ENCODE measurements at places on chromosomes 6 and 20.
A peak's percentile ranks its signal among the peaks of the same experiment; 100 is the strongest.

DNA sequence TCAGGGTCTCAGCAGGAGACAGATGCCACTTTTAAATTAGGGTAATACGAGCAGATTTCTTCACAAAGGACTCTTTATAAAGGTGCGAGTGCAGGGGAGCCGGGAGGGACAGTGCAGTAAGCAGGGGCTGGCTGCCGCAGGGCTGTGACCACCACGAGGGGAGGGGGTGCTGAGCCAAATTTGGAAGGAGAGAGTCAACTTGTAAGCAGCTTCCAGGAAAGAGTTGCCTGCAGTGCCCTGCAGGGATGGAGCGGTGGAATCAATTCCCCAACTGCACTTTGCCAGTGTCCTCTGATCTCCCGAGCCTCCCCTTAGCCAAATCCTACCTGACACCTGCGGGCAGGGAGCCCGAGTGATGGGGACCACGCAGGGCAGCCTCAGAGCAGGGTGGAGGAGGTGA, 13.9 kb upstream of the CCDC167 start:
- DNase-seq, result no peak

GRCh38 chr20:25023356-25023755, 30.8 kb upstream of the APMAP start:
- DNase-seq, result no peak

DNA sequence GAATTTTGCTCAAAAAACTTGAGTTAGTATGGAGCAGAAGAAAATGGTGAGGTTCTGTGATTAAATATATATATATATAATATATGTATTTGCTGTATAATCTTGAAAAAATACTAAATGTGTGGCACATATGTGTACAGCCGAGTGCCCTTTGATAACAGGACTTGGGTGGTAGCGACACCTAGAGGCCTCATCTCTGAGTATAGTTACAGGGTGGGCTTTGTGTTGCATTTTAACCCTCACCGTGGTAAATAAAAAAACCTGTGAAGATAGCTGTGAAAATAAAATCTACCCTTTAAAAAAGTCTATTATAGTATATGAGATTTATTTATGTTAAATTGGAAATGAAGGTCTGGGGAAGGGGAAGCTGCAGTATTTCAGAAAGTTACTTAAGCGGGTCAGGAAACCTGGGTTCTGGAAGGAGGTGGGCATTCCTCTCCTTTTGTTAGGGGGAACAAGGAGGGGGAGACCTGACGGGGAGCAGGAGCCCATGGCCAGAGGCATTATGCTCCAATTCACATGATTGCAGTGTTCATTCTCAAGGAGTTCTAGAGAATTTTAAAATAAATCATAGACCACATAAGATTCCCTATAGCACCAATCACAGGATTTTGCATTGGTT, 82.7 kb downstream of the SH3BGRL2 start:
- no peak for DNase-seq

DNA sequence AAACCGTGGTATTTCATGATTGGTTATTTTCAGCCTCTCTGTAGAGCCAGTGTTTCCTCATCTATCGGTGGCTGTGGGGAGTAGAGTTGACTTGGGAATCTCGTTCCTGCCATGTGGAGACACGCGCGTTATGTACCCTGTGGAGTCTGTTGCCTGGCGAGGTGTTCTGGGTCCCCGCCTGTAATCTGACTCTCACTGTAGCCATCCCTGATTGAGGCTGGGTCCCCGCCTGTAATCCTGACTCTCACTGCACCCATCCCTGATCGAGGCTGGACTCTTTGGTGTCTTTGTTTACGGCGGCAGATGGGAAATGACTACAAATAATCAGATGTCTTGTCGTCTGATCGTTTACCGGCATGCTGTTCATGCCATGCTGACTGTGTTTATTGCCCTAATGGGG, 153.9 kb downstream of the DTNBP1 start:
- no peak for DNase-seq

- DNase-seq, result no peak
Observed at GRCh38 chr20:11090751-11091150, 417.0 kb upstream of the JAG1 start.

- peak; percentile 33 for DNase-seq
Observed at GRCh38 chr6:13427801-13428582, 59.4 kb downstream of the GFOD1 start.

DNA sequence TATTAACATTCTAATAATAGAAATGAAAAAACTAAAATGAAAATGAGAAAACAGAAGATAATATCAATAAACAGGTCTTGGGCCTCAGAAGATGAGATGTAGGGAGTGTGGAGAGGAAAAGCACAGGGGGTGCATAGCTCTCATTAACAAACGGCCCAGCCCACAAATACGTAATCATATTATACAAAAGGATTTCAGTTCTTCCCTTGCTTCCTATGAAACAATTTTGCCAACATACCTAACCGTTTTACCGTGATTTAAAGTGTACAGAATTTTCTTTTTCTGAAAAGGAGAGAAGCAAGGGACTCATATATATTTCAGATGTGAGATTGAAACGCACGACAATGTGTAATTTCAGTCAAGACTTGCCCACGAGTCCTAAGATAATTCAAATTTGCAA, 136.0 kb downstream of the HFE start:
- DNase-seq, result no peak

DNA sequence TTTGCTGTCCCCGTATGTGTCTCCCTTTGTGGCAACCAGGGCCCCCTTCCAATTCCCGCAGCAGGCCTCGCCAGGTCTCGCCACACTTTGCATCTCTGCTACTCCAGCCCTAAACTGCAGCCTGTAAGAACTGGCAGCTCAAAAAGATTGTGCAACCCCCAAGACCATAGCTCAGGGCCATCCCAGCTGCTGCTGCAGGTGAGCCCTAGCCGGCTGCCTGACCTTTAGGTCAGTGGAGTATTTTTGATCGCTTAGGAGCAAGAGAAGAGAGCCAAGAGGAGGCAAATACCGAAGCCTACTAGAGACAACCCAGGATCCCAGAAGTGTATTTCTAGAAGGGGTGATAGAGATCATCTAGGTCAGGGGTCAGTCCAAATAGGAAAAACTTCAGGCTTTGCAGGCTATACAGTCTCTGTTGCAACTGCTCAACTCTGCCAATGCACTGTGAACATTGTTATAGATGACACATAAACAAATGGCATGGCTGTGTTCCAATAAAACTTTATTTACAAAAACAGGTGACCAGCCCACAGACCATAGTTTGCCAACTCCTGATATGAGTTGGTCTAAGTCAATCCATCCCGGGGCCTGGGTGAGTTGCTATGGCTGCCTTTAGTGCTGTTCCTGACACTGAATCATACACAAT, 138.4 kb downstream of the EYA2 start:
- no peak for DNase-seq

DNA sequence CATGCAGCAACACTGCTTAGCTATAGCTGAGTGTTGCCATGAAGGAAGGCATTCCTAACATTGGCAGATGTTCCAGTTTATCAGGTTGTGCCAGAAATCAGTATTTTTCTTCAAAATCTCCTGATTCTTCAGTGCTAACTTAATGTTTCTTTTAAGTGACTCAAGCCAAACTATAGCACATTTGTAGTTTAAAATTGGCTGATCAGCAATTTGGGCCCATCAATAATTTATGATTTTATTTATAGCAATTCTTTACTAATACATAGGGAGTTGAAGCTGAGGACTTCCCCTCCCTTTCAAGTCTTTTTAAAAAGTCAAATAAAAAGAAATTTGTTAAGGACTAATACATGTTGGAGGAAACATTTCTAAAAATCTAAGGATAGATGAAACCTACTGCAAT, 383.8 kb upstream of the KHDRBS2 start:
- DNase-seq, result no peak

DNA sequence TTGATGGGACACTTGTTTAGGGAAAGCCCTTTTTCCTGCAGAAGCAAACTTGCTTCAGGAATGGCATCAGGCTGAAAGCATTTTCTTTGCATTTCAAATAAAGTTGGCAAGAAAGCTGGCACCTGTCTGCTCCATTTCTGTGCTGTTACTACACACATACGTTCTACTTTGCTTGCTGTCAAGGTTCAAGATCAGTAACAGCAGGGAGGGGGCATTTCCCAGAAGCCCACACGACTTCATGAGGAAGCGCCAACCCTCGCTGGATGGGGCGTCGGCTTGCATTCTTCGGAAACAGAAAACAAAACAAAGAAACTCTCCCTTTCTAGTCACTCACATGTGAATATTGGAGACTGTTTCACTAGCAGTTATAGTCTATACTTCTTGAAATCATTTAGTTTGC, 46.4 kb downstream of the AKAP12 start:
- no peak for DNase-seq

DNA sequence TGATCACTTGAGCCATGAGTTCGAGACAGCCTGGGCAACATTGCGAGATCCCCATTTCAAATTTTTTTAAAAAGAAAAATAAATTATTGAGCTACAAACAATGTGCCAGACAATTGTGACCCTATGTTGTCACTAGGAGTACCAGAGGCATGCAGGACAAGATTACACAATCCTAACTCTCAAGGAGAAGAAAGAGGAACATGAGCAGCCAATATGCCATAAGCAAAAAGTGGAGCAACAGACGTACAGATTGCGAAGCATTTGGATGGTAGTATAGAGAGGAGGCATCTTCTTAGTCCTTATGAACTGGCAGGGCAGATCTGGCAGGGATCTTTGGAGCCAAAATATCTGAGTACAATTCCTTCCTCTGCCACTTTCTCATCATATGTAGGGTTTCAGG, 156.4 kb downstream of the OR2B2 start:
- DNase-seq, result no peak

- peak; percentile 49 for DNase-seq
Observed at GRCh38 chr6:16486661-16487060, 248.3 kb downstream of the GMPR start.

GRCh38 chr6:167493976-167494697, 169.3 kb downstream of the TTLL2 start:
- no peak for DNase-seq

GRCh38 chr20:64176971-64177370, 12.7 kb downstream of the MYT1 start:
- no peak for DNase-seq

GRCh38 chr20:37316116-37316774, 26.8 kb downstream of the MANBAL start:
- DNase-seq, result no peak

DNA sequence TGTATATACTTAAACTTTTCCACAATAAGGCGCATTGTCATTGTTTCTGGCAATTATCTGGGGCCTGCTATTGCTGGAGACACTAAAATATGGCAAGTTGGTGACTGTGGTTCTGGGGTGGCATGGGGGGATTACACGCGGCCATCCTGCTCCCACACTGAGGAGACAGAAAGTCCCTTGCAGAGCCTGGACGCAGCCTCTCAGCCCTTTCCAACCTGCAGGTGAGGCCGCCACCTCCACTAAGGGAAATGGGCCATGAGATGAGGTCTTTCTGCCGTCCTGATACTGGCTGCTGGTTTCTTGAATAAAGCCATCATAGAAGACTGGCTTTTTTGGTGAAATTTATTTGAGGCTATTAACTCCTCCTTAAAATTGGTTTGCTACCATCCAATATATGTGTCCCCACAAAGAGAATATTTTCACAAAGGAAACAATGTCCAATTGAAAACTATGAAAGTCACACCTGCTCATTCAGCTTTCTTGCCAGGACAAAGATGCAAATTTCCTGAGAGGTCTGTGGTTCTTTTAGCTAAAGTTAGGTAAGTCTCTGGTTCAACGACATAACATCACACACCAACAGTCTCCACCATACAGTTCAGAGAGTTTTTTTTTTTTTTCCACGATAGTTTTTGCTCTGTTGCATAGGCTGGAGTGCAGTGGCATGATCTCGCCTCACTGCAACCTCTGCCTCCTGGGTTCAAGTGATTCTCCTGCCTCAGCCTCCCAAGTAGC, 13.0 kb downstream of the TXNDC5 start:
- no peak for DNase-seq

- DNase-seq, result no peak
Observed at GRCh38 chr20:55667955-55668354, 337.4 kb downstream of the CBLN4 start.

DNA sequence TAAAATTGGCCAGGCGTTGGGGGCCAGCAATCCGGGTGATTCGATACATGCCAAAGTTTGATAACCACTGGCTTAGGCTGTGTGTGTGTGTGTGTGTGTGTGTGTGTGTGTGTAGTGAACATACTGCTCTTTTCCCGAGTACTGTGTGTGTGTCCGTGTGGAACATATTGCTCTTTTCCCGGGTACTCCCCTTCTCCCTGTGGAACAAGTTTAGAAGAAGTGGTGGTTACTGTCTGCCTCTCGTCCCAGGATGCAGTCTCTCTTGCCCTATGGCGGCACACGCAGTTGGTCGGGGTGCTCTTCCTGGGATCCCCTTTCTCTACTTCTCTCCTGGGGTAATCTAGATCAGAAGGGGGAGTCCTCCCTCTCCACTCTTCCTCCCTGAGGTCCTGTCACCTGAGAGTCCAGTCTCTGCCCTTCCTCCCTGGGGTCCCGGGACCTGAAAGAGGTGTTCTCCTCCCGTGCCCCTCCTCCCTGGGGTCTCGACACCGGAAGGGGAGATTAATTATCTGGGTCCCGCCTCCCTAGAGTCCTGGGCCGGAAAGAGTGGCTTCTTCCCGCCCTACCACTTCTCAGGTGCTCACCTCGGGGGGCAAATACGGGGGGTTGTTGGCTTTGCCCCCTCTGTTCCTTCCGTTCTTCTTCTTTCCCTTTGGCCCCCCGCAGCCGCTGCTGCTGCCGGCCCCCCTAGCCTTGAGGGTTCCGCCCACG, 516 bp downstream of the GTPBP2 start:
- peak; percentile 24 for DNase-seq

DNA sequence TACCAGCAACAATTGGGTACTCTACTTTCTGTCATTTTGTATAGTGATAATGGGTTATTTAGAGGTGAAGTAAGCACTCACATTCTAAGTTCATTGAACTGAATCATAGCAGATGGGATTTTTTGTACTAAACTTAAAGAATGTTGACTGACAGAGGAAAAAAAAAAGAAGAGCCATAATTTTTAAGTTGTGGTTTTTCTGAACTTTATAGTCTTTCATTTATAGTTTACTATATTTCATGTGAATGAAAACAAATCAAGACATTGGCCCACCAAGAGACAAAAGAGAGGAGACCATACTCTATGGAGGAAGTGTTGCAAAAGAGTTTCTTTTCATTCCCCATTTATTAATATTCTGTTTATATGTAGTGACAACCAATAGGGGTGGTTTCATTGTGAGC, 685.7 kb downstream of the BCKDHB start:
- no peak for DNase-seq

- DNase-seq, result no peak
Observed at GRCh38 chr6:163820745-163821458, 406.4 kb downstream of the QKI start.

All from central memory CD8-positive, alpha-beta T cell (primary cell).